Activated B cell treated with CpG ODN at 0.5 μM for 24 hours (primary cell): ENCODE measurements at places on chromosomes 4 and X. TPM values are rescaled to one million over a fixed set of nuclear protein-coding genes. Genes with fewer than 3 reads are reported as not detected.

DNA sequence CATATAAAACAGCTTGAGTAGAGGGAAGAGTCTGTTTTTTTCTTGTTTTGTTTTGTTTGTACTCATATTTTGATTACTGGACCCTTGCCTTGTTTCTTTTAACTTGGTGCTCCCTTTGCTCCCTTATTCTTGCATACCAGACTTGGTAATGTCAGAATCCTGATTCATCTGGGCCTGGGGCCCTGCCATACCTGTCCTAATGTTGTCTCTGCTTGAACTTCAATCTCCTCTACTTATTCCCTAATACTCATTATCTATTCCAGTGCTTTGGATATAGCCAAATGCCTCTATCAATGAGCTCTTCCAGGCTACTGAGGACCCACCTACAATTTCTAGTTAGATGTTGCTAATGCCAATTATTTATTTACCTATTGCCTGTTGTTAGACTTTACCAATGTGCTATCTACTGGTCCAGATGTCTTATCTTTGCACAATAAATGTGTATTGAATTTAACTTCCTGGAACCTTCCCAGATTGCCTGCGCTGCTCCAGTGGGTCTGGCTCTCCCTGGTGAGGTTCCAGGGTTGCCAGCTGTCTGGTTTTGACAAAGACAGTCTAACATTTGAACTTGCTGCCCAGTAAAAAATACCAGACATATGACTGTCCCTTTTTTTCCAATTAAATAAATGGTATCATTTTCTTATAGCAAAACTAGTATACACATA lies 64.4 kb upstream of the ACSL4 start:
- DNase-seq: no peak

DNA sequence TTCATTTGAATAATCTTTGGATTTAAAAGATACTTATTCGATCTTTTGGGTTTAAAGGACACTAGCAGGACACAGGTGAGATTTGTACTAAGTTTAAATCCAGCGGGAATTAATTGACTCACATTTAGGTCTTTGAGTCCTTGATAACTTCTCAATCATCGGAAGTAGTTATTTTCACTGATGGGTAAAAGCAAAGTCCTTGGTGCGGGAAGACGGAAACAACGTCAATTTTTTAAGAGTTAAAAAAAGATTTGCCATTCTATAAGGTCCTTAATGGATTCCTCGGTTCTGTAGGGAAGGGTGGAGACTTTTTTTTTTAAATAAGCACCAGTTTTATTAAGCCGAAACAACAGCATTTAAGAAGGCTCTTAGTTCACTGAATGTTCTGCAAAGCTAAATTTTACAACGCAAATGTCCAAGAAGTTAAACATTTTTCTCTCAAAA lies 2.9 kb downstream of the TMSB4X start:
- no peak for DNase-seq

GRCh38 chr4:22986262-22986661 lies 293.5 kb downstream of the GBA3 start:
- DNase-seq: no peak

- DNase-seq: no peak
These were observed 36.9 kb downstream of the NR3C2 start for GRCh38 chr4:148405161-148405893.

- no peak for DNase-seq
These were observed 20.0 kb upstream of the AADAT start for GRCh38 chr4:170109586-170110284.

The SLC9B2 gene
- 31.3 and 33.4 TPM in 2 replicates for total RNA-seq

GRCh38 chrX:36897690-36898089 lies 110.5 kb upstream of the FAM47C start:
- DNase-seq: no peak

The CXorf65 gene
- total RNA-seq: 10.0 and 14.5 TPM in 2 replicates
